SK-N-SH treated with all-trans-retinoic acid at 6 μM for 48 hours (cell line): ENCODE measurements at places on chromosomes 1 and 21.

DNA sequence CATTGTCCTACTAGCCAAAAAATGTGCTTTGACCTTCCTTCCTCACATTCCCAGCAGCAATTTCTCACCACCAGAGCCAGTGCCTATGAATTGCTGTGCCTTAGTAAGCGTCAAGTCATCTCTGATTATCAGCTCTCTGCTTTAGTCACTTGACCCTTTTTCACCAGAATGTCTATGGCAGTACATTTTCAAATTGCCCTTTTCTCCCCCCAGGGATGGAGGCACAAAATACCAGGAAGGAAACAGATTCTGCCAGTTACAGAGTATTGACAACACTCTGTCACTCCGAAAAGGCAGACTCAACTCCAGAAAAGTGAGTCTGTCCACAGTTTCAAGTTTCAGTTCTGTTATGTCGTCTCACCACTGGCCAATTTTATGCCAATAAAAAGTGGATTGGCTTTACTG, 167.4 kb downstream of the TNFSF18 start:
- ATAC-seq: no peak

GRCh38 chr1:18396247-18396980, 84.3 kb upstream of the KLHDC7A start:
- ATAC-seq: no peak

GRCh38 chr1:75053207-75053606, 81.0 kb upstream of the LHX8 start:
- ATAC-seq: peak; percentile 82

GRCh38 chr1:222455188-222455879, 92.6 kb downstream of the HHIPL2 start:
- peak; percentile 99 for ATAC-seq

GRCh38 chr1:92274939-92275338, 23.8 kb downstream of the GLMN start:
- no peak for ATAC-seq

DNA sequence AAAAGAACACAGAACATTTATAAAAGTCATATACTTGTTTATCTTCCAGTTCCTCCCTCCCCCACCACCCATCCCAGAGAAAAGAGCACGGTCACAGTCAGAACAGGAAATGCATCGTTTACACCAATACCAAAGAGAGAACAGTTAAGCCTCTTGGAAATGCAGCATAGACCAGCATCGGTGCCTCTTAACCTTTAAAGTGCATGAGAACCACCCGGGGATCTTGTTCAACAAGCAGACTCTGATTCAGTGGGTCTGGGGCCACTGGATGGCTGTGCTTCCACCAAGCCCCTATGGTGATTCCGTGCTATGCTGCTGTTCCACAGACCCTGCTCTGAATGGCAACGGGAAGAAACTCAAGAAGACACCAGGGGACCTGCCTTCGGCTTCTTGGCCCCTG, 19.2 kb downstream of the FAM89A start:
- ATAC-seq: no peak
